ENCODE measurements at places on chromosomes 5 and 9. TPM values are rescaled to one million over a fixed set of nuclear protein-coding genes. Genes with fewer than 3 reads are reported as not detected.

GRCh38 chr5:95711501-95712346, 19.4 kb upstream of the RHOBTB3 start:
- no peak for DNase-seq

DNA sequence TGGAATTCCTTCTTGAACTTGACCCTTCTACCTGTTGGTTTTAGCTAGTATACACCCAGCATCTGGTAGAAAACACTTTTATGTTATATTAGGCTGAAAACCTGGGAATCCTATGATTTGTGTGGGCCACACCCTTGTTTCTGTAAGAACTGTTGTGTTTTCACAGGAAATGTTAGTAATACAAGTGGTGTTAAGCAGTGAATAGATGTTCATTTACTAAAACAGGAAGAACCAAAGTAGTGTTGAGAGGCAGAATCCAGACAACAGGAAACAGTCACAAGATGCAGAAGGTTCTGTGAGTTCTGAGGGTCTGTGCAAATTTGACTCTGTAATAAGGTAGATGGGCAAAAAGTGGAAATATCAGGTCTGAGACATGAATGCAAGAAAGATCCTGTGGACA, 73.0 kb upstream of the RAI14 start:
- DNase-seq = no peak

GRCh38 chr5:79595086-79595485, 17.2 kb upstream of the TENT2 start:
- no peak for DNase-seq

DNA sequence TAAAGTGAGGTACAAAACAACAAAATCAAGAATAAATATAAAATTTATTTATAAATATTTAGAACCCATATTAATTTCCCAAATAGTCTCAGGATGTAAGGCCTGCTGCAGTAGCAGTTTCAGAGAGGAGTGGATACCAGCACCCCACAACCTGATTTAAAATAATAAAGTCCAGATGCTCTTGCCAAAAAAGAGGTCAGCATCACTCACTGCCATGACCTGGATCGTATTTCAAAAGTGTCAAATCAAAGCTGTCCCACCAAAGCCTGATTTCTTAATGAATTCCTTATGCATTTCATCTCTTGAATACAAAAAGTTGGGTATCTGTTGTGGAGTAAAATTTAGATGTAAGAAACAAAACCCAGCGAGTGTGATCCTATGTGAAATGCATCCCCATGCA, 58.0 kb upstream of the ROR2 start:
- no peak for DNase-seq

DNA sequence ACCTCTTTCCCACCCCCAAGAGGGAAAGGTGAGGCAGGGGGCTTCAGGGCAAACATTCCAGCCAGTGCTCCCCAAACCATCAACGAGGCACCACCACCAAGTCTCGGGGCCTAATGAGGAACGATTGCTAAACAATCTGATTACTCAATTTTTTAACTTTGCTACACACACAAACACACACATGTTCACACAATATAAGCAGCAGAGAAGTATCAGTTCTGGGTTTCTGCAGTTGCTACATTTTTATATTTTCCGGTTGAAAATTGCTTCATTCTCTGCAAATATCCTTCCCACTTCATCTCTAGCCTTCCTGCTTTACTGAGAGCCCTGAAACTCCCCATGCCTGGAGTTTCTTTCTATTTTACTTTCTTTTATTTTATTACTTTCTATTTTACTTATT, 60.2 kb downstream of the FEM1C start:
- no peak for DNase-seq

- no peak for DNase-seq
Measured at GRCh38 chr9:137953683-137954438, 76.3 kb downstream of the CACNA1B start.

DNA sequence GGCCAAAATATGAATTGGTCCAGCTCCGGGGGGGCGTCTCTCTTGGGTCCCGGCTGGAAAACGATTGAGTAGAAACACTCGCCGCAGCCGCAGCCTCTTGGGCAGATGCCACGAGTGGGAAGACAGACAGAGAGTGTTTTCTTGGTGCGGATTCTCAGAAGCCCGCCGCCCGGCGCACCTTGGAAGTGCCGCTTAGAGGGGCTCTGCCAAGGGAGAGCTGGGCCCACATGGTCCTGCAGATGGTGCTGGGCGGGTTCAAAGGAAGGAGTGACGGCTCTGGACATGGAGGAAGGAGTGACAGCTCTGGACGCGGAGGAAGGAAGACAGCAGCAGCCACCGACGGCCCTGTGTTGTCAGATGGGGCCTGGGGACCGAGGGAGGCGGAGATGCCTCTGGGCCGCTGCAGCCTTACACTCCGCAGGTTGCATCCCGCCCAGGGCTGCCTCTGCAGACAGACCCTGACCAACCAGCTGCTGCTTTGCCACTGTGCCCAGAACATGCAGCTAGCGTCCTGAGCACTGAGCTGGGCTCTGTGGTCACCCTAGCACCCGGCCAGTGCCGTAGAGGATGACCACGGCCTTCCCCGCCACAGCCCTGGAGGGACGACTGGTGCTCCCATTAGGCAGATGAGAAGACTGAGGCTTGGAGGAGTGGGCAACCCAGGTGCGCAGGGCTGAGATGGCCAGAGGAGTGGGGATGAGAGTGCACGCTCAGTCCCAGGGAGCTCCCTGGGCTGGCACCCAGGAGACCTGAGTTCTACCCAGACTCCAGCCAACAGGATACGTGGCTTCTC, 20.8 kb upstream of the QRFP start:
- DNase-seq = no peak

DNA sequence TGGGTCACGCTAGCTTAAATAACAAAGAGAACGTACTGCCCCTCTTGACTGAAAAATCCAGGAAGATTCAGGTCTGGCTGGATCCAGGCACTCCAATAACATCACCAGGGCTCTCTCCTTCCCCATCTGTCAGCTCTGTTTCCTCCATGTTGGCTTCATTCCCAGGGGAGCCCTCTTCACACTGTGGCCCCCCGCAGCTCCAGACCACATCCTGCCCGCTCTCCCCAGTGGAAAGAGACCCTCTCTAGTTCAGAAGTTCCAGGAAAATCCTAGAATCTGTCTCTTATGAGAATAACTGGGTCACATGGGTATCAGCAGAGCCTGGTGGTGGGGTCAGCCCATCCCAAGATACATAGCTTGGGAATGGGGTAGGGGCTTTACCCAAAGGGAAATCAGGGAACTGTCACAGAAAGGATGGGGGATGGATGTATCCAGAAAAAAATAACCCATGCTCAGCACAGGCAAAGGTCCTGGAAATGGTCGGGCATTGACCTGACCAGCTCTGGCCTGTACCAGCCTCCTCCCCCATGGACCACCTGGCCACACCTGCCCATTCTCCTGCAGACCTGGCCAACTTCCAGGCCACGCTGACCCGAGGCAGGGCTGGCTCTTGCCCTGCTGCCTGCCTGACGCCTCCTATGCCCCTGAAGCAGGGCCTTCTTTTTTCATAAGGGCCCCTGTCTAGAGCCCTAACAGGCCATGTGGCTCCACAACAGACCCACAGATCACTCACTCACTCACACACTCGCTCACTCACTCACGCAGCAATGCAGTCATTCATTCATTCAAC, 65.9 kb downstream of the COL23A1 start:
- DNase-seq = no peak

DNA sequence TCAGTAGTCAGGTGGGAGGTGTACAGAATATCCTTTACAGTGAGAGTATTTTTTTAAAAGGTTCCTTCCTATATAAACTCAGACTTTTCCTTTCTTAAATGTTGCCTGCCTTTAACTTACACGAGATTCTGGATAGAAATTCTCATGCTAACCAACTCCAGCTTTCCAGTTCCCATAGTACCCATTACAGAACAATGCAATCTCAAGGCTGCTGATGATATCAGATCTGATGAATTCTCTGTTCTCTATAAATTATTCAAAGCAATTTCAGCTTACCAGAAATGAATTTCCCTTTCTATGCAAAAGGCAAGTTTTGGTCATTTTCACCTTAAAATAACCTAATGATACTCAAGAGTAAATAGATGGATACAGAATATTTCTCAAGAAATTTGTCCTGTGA, 90.3 kb downstream of the NUDT12 start:
- DNase-seq = no peak

- no peak for DNase-seq
Measured at GRCh38 chr9:112750764-112751055, 150 bp downstream of the SNX30 start.

DNA sequence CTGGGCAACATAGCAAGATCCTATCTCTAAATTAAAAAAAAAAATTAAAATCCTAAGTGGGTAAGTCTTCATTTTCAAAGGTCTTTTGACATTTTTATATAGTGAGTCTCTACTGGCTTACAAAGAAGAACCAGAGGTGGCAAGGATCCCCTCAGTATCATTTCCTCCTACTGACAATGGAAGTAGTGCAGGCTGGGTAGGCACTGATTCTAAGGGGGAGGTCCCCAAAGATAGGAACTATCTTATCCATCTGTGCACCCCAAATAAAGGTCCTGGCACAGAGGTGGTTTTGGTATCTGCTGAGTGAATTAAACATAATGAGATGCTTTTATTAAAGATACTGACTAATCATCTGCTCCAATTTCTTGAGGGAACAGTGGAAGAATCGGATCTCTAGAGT, 4.2 kb downstream of the FAM193B start:
- DNase-seq = no peak

DNA sequence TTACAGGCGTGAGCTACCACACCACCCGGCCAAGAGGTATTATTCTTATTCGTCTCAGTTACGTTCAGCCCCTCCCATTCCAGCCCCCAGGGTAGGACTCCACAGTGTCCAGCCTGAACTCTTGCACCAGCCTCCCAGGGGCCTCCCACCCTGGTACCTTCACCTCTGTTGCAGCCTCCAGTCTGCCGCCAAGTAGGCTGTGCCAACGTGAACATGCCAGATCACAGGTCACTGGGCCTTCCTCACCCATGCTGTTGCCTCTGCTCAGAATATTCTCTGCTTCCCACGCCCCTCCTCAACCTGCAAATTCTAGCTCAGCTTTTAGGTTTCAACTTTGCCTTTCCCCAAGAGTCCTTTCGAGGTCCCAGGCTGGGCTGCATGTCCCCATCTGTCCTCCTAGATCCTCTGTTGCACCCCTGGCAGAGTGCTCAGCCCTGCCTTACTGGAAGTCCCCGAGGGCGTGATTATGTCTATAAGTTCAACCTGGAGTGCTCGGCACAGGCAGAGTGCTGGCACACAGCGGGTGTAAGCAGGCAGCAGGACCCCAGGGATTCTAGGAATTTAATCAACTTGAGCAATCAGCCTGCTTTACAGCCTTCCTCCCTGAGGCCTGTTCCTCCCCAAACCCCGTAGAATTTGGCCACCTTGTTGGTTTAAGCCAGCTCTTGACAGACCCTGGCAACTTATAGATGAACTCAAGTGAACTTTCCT, 13.1 kb upstream of the STXBP1 start:
- DNase-seq = no peak

- DNase-seq = no peak
Measured at GRCh38 chr9:32969270-32969669, 32.2 kb downstream of the APTX start.

DNA sequence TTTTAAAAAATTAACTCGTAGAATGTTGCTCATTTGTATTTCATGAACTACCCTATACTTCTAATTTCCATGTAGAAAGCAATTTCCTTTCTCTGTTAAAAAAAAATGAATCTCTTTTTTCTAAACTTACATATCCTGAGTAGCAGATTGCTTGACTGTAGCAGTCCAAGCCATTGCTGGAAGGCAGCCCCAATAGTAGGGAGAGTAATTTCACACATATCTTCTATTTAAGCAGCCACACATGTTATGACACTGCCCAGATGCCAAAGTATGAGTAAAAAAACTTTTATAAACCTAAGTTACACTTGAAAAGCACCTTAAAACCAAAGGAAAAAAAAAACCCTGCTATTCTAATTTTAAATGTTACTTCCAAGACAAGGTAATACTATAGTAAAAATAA, 69.6 kb downstream of the FBXL17 start:
- DNase-seq = no peak

DNA sequence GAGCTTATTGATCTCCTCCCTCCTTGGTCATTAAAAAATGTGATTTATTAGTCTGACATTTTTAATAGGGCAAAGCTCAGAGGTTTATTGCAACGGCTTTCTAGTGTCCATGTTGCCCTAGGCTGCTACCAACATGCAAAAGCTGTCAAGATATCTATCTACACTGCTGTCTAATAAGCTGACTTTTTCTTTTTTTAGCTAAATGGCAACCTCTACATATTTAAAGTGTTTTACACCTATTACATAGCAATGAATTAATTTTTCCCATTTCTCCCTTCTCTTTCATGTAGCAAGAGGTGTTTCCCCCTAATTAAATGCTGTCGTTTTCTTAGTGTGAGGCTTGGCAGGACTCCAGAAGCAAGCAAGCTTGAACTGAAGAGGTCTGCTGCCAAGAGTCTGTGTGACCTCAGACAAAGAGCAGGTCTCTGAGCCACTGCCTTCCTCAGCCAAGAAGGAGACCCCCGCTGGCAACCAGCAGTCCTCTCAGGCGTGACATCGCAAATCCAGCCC, 79.4 kb downstream of the GAS1 start:
- no peak for DNase-seq

IRGM gene
- 0.77 TPM for total RNA-seq

PCDHB16 gene
- not detected for total RNA-seq

NUTM2G gene
- total RNA-seq = not detected

RIGI gene
- 11.7 TPM for total RNA-seq

DND1 gene
- total RNA-seq = 2.5 TPM

GLDC gene
- 9.9 TPM for total RNA-seq
